SHP77 treated with DMSO at 0.1 percent for 48 hours (cell line): ENCODE measurements at places on chromosomes 4 and X.

DNA sequence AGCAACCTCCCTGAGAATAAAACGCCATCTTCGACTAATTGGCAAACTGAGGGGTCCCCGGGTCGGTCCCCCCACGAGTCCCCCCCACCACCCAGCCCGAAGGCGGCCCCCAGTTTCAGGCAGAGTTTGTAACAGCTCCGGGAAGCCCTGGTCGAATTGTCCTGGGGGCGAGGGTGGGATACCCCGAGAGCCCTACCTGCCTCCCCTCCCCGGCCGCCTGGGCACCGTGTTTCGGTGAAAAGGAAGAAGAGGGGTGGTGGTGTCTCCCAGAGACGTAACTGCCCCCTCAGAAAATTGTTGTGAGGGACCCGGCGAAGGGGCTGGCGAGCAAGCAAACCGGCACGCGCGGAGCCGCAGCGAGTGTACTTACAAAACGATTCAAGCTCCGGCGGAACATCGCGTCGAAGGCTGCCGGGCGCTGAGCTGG lies 1.2 kb downstream of the ATP11C start:
- no peak for DNase-seq

- DNase-seq: no peak
Observed at GRCh38 chr4:136725286-136726081, 806.8 kb downstream of the PCDH18 start.

DNA sequence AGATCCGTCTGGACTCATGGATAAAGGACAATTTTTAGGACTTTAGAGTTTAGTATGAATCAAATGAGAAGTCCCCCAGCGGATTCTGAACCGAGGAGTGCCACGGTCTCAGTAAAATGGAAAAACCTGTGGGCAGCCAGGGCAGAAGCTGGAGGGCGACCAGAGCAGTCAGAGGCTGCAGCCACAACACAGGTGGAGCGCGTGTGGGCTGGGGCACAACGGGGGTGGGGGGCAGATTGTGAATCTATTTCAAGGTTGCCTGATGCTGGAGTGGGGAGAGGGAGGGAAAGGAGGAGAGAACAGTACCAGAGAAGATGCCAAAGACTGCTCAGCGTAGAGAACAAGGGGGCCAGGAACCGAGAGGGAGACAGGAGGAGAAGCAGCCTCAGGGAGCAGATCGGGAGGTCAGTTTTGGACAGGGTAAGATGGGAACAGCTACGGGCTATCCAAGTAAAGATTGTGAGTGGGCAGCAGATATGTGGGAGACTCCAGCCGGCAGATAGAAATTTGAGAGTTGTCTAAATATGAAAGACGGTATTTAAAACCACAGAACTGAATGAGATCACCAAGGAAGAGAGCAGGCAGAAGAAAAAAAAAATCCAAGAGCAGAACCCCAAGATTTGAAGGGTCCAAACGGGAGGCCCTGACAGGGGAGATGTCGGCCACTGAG lies 9.5 kb downstream of the FAT1 start:
- DNase-seq: no peak

- no peak for DNase-seq
Observed at GRCh38 chr4:57090079-57090478, 20.1 kb downstream of the IGFBP7 start.

DNA sequence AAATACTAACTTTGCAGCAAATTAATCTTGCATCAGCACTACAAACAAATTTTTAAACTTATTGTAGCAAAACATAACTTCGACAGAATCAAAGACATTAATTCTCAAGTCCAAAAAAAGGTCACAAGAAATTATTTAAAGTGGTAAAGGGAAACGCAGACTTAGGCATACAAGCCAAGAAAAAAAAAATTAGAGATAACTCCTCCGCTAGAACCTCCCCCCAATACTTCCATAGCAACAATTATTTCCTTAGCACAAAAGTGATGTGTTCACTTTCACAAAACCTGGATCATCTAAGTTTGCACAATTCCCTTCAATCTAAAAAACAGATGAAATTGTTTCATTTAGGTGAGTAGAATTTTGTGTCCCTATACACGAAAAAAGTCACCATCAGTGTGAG lies 1.1 kb downstream of the LRBA start:
- no peak for DNase-seq

DNA sequence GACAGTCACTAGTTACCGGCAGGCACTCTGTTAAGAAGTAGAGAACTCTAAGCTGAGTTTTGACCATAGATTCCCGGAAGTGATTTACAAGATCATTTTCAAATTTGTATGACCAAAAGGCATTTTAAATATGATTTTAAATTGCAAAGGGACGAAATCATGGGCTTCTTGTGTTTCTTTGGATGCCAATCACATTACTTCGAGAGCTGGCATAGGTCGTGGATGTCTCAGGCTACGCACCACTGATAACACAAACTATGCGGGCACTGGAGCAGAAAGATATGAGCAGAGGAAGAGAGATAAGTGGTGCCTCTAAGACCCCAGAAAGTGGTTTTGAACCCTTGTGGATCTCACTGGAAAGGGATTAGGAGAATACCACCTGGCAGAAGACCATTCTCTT lies 294.2 kb upstream of the FTHL17 start:
- DNase-seq: no peak

- DNase-seq: no peak
Observed at GRCh38 chr4:23365086-23365485, 524.8 kb downstream of the PPARGC1A start.

GRCh38 chr4:124462954-124463828 lies 249.3 kb downstream of the ANKRD50 start:
- DNase-seq: no peak

GRCh38 chr4:42412251-42412650 lies 15.0 kb downstream of the SHISA3 start:
- DNase-seq: no peak

DNA sequence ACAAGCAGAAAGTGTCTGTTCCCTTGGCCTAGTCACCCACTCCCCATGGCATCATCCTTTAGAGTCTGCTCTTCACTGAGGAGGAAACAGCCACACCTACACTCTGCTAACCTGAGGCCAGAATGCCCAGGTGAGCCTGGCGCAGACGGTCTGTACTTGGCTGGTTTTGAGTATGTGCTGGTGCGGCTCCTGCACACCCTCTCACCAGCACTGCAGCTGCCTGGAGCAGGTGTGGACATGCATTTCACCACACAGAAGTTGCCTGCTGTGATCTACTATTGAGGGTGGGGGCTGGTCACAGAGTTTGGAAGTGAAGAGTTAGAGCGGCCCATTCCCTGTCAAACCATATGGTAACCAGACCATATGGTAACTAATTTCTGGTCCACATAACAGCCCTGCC lies 39.5 kb downstream of the KANTR start:
- DNase-seq: no peak

DNA sequence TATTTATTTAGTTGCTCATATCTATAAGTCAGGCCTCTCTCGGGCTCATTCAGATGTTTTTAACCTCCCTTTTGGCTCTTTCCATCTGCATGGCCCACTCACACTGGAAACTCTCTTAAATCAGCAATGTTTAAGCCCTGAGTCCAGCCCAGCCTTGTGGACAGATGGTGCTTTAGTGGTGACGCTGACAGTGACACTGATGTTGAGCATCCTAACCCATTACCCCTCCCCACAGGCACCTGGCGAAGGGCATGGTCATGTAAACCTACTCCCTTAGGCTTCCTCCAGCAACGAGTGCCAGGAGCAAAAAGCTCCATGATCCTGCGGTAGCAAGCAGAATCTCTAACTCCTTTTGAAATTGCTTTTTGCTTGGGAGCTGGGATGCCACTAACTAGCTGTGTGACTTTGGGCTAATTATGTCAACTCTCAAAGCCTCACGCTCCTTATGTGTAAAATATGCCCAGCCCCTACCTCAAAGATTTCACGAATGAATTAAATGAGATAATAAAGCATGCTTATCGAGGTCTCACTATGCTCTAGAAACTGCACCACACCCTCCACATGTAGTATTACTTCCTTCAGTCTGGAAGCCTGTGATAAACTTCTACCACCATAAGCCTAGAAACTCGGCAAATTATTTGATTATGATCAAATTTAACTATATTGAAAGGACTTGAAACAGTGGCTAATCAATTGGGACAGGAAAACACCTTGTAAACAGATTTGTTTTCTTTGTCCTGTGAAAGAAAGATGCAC lies 569.4 kb downstream of the BCOR start:
- no peak for DNase-seq

GRCh38 chr4:27006646-27007045 lies 146.0 kb downstream of the STIM2 start:
- no peak for DNase-seq

GRCh38 chr4:47032405-47033106 lies 1.2 kb downstream of the GABRB1 start:
- DNase-seq: no peak

- no peak for DNase-seq
Observed at GRCh38 chr4:165207016-165207430, 338 bp upstream of the KLHL2 start.

DNA sequence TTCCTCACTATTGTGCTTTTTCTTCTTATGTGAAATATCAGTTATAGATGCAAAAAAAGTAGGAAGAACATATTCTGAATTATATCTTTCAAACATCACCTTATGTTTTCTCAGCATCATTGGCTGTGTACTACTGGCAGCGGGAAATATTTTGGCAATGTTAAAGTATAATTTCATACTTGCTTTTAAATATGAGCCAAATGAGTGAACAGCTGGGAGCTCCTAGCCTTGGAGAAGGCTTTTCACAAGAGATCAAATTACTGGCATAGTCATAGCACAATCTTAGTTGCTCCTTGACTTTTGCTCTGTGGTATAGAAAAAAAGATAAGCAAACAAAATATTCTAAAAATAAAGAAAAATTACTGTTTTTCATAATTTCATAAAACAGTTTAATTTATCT lies 1575.8 kb upstream of the PABPC4L start:
- no peak for DNase-seq
